ENCODE measurements at places on chromosomes 4 and X.

- DNase-seq: no peak
Measured at GRCh38 chr4:47462799-47463234, 685 bp downstream of the COMMD8 start.

GRCh38 chr4:16582526-16582925 lies 315.9 kb downstream of the LDB2 start:
- DNase-seq: no peak

DNA sequence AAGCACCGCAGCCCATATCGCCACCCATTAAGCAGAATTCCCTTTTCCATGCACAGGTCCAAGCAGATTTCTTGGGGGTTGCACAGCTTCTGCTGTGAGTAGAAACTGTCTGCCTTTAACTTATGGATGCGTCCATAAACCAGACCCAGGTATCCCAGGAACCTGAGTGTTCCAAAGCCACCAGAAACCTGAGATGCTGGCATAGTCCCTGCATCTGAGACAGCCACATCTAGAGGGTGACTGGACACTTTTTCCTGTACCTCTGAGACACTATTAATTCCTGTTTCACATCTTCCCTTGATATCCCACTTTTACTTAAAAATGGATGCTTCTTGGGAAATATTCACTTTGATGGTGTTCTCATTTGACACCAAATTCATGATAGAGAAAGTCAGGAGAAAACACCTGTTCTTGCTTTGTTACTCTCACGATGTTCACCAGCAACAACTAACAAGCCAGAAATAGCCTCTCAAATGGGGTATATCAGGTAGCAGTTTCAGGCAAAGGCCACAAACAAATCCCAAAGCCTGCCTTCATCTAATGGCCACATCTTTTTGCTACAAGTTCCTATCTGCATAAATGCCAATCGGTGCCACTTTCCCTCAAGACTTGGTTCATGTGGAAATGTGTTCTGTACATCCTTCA lies 45.5 kb upstream of the PRDX4 start:
- DNase-seq: no peak

DNA sequence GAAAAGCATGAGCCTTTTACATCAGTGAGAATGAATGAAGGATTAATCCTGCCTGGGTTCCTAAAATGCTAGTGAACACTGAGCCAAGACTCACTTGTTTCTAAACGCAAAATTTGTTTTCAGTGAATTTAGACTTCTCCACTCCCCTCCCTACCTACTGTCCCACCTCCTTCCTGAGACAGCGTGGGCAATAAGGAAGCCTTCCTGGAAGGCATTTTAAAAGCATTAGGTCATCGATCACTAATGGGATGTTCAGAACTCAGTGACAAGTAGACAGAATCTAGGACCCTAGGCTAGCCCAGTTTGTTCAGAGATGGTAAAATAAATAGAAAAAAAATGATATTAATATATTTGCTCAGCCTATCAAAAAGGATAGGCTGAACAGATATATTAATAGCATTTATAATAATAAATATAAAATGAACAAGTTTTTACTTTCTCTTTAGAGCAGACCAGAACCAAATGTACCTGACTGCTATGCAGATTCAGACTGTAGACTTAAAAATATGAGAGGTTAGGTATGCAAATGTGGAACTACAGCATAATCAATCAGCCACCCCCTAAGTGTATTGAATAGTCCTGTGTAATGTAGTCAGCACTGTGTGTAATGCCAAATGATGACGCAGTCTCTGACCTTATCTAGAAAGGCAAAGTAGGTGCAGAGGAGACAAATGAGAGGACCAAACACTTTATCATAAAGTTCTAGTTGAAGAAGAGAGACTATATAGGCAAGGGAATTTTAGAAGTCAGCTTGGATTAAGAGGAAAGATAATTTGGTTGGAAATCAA lies 331.1 kb downstream of the GPAT3 start:
- peak; percentile 74 for DNase-seq
